OCI-M1 (cell line): ENCODE measurements at places on chromosomes 16 and 17.

GRCh38 chr17:42531455-42532354, 4.3 kb upstream of the NAGLU start:
- DNase-seq = peak; percentile 81

DNA sequence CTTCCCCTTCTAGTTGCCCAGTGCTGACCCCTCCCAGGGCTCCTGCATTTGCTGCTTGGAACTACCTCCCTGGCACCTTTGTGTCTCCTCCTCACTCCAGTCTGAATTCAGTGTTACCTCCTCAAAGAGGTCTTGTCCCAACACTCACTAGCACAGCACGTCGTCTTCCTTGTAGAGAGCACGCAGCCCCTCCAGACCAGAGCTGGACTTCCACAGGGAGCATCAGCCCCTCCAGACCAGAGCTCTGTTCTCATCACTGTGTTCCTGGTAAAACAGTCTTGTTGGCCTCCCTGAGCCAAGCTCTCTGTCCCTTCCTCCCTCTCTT, 27.8 kb upstream of the MGAT5B start:
- no peak for DNase-seq

GRCh38 chr17:51828901-51829300, 329.6 kb downstream of the CA10 start:
- DNase-seq = no peak

GRCh38 chr17:77465358-77466041, 324.7 kb downstream of the SEC14L1 start:
- peak; percentile 89 for DNase-seq

DNA sequence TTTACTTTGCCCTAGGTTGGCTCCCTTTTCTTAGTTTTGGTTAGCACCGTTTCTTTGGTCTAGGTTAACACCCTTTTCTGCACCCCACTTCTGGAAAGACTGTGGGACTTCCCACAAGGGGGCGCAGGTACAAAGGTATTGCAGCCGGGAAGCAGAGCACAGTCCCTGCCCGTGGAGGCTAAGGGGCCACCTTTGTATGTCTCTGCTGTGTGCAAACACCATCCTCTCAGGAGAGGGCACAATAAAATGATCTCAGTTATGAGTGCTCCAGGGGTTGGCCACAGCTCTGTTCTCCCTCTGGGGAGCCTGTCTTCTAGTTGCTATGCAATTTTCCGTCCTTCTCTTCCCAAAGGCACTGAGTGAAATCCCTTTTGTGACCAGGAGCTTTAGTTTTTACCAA, 28.4 kb upstream of the TMC5 start:
- DNase-seq = peak; percentile 35

- DNase-seq = no peak
Measured at GRCh38 chr17:16456742-16457316, 35.2 kb downstream of the LRRC75A start.

DNA sequence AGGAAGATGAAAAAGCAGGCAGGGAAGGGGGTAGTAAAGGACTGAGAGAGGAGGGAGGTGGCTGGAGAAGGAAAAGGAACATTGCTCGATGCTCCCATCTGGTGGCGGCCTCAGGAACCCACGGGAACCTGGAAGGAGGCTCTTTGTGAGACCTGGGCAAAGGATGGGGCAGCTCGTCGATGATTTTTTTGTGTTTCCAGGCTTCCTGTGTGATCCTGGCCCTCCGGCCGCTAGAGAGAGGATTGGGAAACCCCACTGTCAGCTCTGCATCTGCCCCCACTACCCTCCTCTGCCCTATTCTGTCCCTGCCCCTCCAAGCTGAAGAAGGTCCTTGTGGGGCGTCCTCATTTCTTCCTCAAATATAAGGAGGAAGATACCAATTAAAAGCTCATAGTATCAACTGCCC, 6.6 kb downstream of the WFIKKN2 start:
- DNase-seq = peak; percentile 76

DNA sequence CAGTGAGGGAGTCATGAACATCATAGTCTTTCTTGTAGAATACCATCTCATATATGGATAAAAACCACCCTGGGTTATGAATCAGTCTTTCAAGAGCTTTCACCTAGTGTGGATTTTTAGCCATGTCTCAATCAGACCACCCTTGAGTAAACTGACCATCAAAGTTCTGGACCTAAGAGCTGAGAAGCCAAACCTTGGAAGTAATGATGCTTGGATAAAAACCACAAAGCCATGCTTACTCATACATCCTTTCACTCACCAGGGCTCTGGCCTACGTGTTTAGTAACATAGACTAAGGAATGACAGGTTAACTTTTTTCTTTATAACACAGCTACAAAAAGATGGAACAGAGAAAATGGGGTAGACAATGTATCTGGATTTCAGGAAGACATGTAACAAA, 167.2 kb downstream of the STX8 start:
- DNase-seq = no peak

- DNase-seq = peak; percentile 16
Measured at GRCh38 chr17:48068491-48068961, 20.4 kb downstream of the NFE2L1 start.

- no peak for DNase-seq
Measured at GRCh38 chr17:67649891-67650290, 67.8 kb upstream of the NOL11 start.

DNA sequence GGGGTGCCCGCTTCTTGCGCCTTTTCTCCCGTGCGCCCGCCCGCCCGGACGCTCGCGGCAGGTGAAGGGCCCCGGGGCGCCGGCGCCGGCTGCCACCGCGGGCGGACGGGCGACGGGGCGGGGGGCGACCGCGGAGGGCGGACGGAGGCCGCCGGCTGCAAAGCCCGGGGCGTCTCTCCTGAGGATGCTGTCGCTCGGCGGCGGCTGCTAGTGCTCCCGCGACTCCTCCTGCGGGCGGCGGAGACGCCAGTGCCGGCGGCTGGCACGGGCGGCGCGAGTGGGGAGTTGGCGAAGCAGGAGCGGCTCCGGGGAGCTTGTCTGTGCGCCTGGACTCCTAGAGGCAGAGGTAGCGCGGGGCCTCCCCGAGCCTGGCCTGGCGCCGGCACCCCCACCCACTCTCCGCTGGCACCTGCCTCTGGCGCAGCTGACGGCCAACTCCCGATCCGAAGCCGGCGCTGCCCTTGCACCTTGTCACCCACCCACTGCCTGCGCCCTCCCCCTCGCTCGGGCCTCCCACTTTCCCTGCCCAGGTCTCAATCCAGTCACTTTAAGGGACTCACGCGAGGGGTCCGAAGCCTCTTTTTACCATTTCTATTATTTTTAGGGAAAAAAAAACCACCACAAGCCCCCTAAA, at the start of gene FAM20A:
FAM20A (minus strand) TSS at position 437 of the 634 bp plus-strand sequence. CDS start 701 bp downstream, outside the sequence.
- DNase-seq = no peak

- DNase-seq = peak; percentile 62
Measured at GRCh38 chr16:4288148-4288921, 15.5 kb upstream of the TFAP4 start.

- DNase-seq = no peak
Measured at GRCh38 chr16:55283812-55284717, 39.9 kb upstream of the IRX6 start.

- DNase-seq = peak; percentile 6
Measured at GRCh38 chr17:73657473-73658116, 13.3 kb upstream of the SDK2 start.

GRCh38 chr17:32249475-32249874, 16.2 kb upstream of the RHBDL3 start:
- no peak for DNase-seq

DNA sequence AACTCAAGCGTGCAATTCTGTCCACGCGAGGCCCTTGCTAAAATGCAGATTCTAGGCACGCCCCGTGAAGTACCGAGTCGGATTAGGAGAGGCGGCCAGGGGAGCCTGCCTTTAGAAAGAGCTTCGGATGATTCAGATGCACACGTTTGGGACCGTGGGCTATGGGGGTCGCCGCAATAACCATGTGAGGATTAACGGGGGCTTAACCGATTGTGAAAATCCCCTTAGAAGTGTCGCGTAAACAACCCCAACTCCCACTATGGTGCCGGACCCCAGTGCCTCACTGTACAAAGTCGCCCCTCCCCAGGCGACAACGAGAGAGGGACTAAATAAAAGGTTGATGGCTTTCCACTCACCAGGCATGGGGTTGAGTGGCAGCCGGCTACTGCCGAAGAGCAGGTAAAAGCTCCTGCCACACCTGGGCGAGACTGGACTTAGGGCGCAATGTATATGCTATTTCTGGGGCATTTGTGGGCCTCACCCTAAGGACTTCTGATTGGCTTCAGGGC, 635 bp upstream of the SP2 start:
- DNase-seq = peak; percentile 71

DNA sequence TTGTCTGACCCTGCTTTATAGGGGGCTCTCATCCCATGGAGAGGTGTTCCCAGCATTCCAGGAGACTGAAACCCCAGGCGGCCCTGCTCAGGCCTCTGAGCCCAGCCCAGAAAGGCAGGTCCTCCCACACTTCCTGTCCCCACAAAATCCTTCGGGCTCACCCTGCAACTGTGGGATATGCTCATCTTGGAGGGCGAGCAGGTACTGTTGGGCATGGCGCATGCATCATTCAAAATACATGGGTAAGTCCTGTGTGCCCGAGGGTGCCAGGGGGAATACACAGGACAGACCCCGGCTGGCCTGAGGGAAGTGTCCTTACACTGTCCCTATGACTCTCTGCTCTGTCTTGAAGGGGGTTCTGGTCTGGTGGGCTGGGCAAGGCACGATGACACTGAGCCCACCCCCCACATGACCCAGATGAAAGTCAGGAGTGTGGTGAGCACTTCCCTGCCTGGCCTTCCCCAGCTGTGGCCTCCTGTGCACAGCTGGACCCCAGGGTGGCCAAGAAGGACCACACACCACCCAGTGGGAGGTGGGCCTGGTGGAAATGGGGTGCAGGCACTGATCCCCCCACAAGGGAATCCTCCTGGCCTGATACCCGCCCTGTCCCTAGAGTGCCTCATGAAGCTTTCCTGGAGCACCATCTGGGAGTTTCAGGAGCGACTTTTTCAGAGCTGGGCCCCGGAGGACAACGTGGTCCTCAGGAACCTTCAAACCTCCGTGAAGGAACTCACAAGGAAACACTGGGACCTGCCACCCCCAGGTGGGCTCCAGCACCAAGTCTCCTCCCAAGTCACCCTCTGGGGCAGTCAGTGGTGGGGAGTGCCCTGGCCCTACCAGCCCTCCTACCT, 46.7 kb downstream of the USP22 start:
- no peak for DNase-seq

- DNase-seq = no peak
Measured at GRCh38 chr17:21505819-21506815, 130.0 kb downstream of the KCNJ12 start.

DNA sequence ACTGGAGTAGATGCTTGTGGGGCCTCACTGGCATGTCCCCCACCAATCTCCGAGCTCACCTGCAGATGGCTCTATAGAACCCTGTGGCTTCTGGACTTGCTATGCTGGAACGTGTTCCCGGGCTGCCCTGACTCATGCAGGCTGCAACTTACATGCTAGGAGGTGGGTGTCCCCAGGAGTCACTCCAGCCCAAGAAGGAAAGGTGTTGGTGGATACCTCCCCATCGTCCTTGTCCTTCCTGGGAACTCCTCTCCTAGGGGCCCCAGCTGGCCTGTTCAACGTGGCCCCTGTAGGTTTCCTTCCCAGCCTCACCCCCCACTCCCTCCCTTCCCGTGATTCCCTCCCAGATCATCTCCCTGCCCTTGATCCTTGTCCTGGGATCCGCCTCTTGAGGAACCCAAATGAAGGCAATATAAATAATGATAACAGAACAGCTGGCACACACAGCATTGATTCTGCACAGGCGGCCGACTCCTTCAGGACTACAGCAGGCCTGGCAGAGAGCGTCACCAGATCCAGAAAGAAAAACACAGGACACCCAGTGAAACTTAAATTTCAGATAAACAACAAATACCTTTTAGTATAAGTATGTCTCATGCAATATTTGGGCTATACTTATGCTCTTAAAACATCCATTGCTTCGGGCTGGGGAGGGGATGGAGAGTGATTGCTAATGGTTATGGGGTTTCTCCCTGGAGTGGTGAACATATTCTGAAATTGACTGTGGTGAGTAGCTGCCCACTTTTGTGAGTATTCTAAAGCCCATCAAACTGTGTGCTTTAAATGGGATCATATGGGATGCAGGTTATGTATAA, 221.1 kb upstream of the GSE1 start:
- DNase-seq = no peak

DNA sequence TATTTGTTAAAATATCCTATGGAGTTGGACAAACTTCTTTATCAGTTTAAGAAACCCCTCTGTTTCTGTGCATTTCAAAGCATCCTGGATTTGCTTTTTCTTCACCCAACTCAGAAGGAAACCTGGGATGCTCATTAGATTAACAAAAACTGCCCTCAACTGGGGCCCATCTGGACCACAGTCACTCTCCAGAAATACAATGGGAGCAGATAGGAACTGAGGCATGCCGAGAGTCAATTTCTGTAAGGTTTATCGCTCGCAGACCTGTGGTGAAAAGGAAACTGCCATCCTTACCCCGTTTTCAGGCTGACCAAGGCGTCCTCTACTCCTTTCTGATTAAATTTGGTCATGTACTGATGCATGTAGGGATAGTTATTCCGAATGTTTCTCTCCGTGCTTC, 360.3 kb downstream of the GRIN2A start:
- no peak for DNase-seq

DNA sequence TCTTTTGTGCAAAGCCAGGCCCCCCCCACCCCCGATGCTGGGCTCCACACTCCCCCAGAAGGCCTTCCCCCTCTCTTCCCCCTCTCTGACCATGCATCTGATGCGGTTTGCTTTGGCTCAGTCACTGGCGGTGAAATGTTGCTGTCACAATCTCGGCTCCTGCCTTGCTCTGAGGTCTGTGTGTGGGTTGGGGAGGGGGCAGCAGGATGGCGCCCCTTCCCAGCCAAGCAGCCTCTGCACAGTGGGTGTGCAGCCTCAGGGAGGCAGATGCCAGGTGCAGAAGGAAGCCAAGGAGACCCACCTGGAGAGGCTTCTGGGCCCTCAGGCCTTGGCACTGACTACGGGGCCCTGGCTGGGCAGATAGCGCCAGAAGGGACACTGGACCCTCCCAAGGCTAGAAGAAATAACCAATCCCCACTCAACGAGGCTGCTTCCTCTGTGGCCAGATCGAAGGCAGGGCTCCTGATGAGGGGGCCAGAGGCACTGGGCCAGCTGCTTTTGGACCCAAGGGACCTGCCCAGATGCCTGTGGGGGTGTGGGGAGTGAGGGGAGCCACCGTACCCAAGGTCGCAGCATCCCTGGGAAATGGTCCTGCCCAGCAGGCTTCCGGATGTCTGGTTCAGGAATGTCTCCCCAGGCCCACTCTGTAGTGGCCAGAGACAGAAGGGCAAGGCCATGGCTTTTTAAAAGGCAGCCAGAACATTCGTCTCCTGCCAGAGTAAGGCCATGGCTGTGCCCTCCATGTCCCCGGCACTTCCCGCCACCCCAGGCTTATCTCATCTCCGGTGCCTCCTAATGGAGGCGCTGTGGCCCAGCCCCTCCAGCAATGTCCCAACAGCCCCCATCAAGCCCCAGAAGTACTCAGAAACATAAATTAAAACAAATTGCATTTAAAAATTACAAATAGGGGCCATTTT, 43.4 kb upstream of the SLC38A10 start:
- no peak for DNase-seq

DNA sequence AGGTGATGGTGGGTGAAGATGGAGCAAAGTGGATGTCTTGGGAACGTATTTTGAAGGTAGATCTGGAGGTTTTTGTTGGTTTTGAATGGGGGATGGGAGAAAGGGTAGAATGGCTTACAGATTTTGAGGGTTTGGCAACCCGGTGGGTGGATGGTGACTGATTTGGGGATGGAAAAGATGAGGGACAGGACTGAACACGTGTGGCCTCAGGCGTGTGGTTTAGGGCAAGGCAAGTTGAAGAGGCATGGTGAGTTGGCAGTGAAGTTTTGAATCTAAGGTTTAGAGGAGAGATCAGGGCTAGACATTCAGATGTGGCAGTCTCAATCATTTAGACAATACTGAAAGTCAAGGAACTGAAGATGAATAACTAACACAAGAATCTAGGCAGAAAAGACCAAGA, 5.0 kb upstream of the DCTPP1 start:
- DNase-seq = no peak

- DNase-seq = no peak
Measured at GRCh38 chr17:3038941-3039340, 24.5 kb downstream of the OR1D5 start.
